ENCODE measurements at places on chromosomes 4 and X.

- DNase-seq = no peak
These were observed 70.9 kb downstream of the NDST4 start for GRCh38 chr4:115042496-115042895.

DNA sequence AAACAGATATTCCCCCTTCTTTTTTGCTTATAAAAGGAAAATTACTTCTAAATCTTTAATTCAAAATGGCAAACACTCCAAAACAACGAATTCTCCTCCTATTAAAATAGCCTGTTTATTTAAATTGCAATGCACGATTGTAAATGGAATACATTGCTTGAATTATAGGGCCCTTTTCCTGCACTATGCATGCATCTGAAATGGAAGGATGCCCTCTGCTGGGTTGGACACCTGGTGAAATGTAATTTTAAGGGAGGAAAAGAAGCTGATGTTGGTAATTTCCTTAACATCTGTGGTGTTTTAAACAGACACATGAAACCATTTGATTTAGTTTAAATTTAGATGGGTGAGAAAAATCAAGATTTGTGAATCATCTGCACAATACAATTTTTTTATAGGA, 72.8 kb downstream of the GRXCR1 start:
- DNase-seq = no peak

DNA sequence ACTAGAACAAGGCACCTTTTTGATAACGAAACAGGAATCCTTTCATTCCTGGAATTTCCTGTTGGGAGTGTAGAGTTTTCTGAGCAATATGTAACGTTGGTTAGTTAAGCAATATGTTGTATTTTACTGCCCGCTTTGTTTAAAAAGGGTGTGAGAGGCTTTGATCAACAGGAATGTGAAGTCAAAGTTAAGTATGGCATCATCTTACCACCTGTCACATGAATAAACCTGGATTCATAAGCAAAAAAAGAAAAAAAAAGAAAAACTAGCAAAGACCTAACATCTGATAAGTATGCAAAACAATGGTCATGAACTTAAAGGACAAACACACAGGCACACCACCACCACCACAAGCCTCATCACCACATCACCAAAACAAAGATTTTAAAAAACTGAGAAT, 7.1 kb upstream of the CXCL5 start:
- DNase-seq = no peak

DNA sequence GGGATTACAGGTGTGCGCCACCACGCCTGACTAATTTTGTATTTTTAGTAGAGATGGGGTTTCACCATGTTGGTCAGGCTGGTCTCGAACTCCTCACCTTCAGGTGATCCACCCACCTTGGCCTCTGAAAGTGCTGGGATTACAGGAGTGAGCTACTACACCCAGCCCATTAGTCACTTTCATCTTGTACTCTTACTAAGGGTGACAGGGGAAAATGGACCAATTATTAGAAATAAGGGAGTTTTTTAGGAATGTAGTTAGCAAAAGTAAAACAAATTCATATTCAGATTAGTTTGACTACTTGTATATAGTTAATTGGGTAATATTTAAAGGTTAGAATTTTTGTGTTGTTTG, 26.1 kb downstream of the SMARCA5 start:
- no peak for DNase-seq

- DNase-seq = no peak
These were observed 12.0 kb downstream of the PLCXD1 start for GRCh38 chrX:292900-293897.
